ENCODE measurements at places on chromosomes 12 and 14.

DNA sequence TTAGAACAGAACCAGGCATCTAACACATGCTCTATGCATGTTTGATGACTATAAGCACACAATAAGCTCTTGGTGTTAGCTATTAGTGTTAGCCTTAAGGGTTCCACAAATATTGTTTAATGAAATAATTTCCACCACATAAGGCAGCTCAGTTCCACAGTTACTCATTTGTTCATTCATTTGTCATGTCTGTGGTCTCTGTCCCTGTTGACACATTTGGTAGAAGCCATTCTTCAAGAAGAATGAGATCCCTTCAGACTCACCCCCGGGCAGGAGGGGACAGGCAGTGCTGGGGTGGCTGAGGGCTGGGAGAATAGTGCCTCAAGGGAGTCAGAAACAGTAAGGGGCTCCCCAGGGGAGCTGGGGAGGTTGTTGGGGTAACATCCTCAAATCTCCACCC, 3.7 kb upstream of the FAIM2 start:
- no peak for DNase-seq

GRCh38 chr14:102500158-102500662, 9.4 kb downstream of the ANKRD9 start:
- no peak for DNase-seq

DNA sequence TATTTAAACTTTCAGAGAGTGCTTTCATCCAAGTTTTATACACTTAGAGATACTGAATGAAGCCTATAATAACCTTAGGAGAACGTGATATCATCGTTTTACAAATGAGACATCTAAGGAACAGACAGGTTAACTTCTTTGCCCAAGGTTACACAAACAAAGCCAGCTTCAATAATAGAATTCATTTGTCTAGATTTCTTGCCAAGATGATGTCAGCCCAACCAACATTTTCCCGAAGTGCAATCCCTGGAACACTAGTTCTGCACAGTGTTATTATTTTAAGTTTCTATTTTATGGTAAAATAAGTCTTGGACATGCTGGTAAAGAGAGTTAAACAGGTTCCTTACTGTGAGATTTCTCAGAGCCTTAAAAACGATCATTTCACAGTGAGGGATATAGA, 174.6 kb downstream of the SLC25A21 start:
- DNase-seq: no peak

GRCh38 chr12:130813436-130813835, 25.6 kb downstream of the STX2 start:
- DNase-seq: no peak

DNA sequence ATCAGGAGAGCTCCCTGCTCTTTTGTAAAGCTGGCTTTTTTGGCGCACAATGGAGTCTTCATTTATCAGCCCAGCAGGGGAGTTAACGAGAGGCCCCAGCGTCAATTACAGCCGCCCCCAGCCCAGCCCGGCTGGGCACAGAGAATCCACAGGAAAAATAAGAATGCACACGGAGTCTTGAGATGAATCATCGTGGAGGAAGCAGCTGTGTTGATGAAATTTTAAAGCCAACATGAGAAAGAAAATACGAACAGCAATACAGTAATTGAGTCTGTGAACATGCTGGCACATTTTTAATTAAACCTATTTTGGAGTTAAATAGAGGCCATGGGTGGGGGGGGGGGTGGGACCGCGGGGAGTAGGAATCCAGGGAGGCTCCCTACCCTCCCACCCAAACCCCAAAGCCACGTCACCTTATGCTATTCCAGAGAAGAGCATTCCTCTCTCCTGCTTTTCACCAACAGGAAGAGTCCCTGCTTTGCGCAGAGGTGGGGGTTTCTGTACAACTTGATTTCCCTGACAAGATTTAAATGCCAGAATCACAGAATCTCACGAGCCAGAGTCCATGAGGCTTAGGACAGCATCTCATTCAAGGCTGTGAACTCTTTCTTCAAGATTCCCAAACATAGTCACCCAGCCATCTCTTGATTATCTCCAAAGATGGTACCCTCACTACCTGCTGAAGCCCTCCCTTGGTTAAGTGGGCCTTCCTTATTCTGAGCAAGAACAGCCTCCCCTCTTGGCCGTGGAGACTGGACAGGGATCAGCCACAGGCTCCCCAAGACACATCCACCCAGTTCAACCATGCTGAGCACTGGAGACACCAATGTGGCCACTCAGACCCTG, 50.3 kb downstream of the CCNK start:
- no peak for DNase-seq

GRCh38 chr14:20781803-20782202, 735 bp downstream of the RNASE6 start:
- DNase-seq: no peak

DNA sequence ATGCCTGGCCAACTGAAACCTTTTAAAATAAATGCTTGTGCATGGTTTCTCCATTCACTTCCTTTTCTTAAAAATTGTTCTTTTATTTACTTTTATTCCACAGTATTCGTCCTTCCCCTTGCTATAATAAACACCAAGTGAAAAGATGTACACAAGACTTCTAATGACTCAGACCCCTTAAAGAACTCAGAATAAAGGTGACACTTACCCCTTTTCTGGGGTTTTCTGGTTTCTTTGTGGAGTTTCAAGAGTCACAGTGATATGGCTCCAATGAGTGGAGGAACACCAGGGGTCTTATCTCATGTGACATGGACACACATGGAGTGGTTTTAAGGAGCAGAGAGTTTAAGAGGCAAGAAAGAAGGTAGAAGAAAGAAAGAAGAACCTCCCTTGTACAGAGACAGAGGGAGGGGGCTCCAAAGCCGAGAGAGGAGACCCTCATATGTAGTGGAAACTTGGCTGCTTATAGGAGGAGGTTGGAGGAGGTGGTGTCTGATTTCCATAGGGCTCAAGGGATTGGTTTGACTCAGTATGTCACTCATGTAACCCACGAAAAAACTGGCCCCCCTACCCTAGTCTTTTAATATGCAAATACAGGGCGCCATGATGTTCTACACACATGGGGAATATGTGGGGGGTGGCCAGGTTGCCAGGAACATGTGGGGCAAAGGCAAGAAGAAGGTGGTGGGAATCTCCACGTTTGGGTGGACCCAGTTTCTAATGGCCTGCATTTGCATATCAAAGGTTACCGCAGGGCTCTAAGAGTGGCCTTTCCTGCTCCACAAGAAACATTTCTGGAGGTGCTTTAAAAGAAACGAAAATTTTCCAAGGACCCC, 22.1 kb upstream of the CD69 start:
- DNase-seq: no peak

- DNase-seq: no peak
These were observed 146.1 kb downstream of the KITLG start for GRCh38 chr12:88433997-88434703.

DNA sequence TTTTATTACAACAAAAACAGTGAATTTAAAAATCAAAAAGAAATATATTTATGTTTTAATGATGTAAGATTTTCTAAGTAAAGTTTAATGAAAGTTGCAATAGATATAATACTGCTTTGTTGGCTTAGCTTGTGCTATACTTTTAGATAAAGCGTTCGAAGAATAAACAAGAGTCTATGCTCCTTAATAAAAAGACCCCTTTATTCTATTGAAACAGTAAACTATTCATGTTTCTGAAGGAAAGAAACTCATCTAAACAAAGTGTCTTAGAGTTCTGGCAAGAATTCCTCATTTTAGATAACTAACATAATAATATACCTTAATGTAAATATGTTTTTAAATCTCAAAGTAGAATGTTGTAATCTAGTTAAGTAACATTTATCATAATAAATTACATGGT, 179.0 kb downstream of the RASSF9 start:
- DNase-seq: no peak

DNA sequence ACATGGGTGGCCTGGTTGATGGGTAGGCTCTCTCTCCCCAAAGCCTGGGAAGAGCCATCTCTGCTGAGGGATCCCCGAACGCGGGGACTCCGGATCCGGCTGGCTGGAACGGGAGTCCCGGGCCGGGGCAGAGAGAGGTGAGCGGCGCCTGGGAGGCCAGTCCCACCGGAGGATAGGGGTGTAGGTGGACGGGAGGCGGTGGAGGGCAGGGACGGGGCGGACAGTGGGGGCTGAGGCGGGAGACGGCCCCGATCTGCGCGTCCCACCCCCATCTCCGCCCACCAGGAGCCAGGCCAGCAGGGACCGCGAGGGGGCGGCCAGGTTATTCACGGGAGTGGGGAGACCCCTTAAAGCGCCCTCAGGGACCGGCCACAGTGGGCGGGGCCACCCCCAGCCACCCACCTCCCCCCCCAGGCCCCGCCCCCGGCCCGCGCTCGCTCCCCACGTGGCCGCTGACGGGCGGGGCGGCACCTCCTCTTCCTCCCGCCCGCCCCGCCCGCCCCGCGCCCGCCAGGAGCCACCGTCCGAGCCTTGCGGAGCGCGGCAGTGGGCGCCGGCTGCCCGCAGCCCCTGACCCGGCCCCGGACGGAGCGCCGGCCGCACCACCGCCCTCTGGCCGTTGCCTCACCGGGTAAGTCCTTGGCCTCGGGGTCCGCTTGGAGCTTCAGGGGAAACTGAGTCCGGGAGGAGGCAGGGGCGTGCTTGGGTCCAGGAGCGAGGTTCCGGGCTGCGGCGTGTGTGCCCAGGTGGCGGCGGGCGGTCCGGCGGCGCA, at the start of gene INF2:
INF2 (plus strand) TSS at position 510 of the 772 bp plus-strand sequence. CDS start 11,748 bp downstream, outside the sequence.
- peak; percentile 70 for DNase-seq

GRCh38 chr14:102196039-102196901, 56.6 kb downstream of the WDR20 start:
- no peak for DNase-seq

DNA sequence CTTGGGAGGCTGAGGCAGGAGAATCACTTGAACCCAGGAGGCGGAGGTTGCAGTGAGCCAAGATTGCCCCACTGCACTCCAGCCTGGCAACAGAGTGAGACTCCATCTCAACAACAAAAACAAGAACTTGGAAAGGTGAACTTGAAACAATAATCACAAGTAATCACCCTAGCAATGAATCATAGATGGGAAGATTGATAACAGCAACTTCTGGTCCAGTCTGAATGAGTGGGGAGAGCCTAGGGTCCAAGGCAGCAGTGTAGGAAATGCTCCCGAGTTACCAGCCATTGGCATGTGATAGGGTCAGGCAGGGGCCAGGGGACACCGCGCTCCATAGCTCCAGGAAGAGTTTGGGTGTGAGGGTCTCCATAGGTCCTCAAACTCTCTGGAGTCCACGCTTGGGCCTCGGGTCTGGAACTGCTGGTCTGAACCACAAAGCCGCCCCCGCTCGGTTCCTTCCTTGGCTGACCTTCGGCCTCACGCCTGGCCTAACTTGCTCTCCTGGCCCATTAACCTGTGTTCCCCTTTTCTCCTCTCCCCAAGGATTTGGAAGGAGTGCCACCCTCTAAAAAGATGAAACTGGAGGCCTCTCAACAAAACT, 19.9 kb upstream of the MLXIP start:
- DNase-seq: no peak

DNA sequence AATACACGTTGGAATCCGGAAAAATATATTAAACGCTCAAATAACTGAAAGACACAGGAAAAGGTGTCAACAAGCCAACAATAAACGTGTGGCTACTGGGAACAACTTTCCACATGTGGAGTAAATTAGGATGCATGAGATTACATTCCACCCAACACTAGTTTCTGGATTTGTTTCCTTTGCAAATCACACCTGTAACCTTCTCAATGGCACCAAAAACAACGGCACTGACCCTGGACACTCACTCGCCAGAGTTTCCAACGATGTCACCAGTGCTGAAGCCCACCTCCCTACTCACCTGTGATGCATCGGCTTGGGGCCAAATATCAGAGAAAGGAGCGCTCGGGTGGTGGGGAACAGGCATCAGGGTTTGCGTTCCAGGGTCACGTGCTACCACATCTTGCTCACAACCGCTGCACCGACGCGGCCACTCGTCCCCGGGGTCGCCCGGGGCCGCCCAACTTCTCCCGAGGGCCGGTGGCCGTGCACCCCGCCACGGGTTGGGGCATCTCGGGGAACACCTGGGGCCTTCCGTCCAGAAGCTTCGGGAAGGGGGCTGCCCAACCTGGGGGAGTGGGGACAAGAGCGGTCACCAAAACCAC, 629 bp downstream of the PRDM4 start:
- DNase-seq: no peak

- DNase-seq: no peak
These were observed 15.5 kb downstream of the E2F7 start for GRCh38 chr12:77049767-77050353.

DNA sequence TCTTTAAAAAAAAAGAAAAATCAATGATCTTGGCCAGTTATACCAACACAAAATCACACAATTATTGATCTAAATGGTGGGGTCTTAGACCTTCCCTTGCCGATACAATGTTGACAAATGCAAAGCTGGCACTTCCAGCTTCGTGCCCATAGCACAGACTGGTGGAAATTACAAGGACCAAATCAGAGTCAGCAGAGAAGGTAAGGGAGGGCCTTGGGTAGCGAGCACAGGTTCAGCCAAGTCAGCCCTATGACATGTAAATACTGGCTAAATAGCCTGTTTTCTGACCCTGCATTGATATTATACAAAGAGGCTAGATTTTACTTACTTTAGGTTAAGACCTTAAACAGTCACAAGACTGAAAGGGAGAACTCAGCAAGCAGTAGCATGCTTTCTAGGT, 30.3 kb upstream of the WDR89 start:
- DNase-seq: no peak

DNA sequence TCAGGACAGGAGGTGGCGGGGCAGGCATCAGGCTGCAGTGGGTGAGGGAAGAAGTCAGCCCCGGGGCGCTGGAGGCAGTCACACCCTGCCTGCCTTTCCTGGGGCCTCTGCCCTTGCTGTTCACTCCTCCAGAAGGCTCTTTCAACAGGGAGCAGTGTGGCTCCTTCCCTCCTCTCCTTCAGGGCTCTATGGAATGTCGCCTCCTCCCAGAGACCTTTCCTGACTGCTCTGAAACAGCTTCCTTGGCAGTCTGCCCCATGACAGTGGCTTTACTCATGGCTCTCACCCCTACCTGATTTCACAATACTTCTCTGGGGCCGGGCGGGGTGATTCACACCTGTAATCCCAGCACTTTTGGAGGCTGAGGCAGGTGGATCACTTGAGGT, 7.1 kb downstream of the RHOF start:
- DNase-seq: no peak

DNA sequence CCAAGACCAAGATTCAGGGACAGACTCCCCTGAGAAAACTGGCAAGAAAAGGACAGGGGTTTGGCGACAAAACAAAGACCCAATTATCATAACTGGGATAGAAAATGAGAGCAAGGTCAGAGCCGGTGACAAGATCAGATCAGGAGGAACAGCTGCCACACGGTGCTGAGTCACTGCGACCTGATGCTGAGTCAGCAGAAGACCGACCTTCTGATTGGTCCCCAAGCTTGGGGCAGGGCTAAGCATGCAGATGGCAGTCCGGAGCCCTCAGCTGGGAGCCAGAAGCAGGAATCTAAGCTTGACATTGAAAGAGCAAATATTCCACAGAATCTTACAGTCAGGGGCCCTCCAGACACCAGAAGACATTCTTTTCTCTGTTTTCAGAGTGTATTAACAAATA, 19.1 kb upstream of the ARMH4 start:
- DNase-seq: peak; percentile 64

DNA sequence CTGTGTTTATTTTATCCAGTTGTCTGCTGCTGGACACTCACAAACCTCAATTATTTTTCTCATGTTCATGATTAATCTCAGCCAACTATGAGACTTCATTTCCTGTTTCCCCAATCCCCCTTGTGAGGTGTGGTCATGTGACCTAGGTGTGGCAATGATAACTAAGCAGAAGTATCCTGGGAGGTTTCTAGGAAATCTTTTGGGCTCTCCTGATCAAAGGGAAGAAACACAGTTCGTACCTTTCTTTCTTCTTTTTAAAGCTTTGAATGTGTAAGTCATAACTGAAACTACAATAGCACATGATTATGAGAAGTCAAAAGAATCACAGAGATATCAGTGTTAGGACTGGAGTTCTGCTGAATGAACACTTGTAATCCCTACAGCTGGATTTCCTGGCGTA, 34.4 kb upstream of the MANSC4 start:
- no peak for DNase-seq
